ENCODE measurements at places on chromosomes 11 and 22. TPM values are rescaled to one million over a fixed set of nuclear protein-coding genes. Genes with fewer than 3 reads are reported as not detected.

PACSIN3 gene
- 33.7 TPM for total RNA-seq

TMEM225 gene
- not detected for total RNA-seq

OR51I1 gene
- total RNA-seq, result 0.63 TPM

FBLN1 gene
- total RNA-seq, result 10.1 TPM

DBX1 gene
- total RNA-seq, result not detected

TRPM5 gene
- not detected for total RNA-seq

OSBP2 gene
- total RNA-seq, result 1.6 TPM

DENND6B gene
- 0.66 TPM for total RNA-seq

- DNase-seq, result no peak
These were observed 102.9 kb upstream of the PAX6 start for GRCh38 chr11:31913985-31914384.

- DNase-seq, result no peak
These were observed 12.2 kb upstream of the SMPD1 start for GRCh38 chr11:6377902-6378639.

DNA sequence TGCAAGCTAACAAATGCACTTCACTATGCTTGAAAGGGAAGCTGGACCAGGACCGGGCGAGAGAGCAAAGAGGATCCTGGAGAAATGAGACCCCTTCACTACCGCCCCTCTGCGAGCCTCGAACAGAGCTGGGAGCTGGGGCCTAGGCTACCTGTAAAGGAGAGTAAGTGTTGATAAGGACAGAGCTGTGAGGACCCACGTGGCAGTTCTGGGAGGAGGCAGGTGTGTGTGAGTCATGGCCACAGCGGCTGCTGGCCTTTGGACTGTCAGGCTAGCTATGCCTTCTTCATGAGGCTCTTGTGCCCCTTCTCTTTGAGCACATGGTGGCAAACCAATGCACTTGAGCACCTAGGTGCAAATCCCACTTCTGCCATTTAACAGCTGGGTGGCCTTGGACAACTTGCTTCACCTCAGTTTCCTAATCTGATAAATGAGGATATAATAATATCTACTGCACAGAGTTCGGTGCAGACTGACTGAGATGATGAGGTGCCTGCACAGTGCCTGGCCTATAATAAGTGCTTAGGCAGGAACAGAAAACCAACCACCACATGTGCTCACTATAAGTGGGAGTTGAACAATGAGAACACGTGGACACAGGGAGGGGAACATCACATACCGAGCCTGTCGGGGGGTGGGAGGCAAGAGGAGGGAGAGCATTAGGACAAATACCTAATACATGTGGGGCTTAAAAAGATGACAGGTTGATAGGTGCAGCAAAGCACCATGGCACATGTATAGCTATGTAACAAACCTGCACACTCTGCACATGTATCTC is 35.3 kb upstream of the KCNJ11 start:
- no peak for DNase-seq

GRCh38 chr11:61027141-61027840 is 55.8 kb downstream of the CD6 start:
- DNase-seq, result no peak

DNA sequence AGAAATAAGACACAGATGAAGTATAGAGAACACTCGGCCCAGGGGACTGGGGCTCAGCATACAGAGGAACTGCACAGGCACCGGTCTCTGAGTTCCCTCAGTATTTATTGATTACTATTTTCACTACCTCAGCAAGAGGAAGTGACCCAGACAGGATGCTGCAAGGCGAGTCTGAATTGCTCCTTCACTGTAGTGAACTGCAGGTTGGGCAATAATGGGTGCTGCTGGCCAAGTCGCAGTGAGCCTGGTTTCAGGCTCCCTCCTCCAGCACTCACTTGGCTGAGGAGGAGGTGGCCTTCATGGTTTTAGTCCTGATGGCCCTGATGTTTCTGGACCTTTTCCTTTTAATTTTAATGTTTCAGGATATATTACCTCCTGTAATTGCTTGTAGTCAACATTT is 10.4 kb downstream of the OR52K2 start:
- no peak for DNase-seq

DNA sequence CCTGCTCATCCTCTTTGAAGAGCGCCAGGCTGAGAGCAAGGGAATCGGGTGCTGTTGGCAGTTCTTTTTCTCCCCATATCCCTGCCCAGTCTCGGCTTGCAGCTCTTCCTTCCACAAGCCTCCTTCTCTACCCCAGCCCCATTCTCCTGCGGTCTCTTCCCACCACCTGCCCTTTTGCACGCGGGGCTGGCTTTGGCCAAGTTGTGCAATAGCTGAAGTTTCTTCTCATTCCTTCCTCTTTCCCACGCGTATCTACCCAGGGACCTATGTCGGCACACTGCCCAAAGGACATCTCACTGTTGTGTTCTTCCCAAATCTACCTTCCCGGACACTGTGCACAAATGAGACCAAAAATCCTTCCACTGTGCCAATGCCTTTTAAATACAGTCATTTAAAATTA is 22.3 kb upstream of the HTR3A start:
- DNase-seq, result no peak

- DNase-seq, result no peak
These were observed 11.5 kb downstream of the CLMP start for GRCh38 chr11:123183391-123184099.

DNA sequence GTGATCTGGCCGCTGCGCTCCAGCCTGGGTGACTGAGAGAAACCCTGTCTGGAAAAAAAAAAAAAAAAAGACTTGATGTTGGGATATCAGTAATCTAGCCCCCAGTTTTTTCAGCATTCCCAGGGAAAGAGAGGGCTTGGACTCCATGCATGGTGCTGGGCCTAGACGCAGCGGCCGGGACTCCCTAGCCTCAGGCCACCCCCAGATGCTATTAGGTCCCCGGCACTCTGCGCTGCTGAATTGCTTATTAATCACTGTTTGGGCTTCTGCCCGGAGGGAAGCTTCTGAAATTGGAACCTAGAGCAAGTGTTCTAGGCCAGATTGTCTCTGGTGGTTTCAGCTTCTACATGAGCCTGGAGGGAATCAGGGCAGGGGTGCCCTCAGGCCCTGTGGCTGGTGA is 39.0 kb downstream of the SLCO2B1 start:
- DNase-seq, result no peak

DNA sequence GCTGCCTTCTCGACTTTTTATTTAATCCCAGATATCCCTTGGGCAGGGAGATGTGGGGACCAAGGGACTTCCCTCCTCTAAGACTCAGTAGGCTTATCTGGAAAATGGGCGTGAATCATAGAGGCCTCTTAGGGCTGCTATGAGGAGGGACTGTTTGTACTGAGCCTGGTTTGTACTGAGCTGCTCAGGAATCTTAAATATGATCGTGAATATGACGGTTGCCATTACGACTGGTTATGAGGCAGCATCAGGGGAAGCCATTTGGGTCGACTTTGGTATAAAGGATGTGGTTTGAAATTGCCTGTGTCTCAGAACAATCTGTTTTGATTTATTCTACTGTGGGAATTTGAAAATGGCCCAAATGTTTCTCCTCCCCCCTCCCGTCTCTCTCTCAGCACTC is 20.6 kb downstream of the TSPAN18 start:
- no peak for DNase-seq

- DNase-seq, result peak; percentile 26
These were observed 199.2 kb upstream of the CTSC start for GRCh38 chr11:88536616-88537265.
